Hypothalamus (tissue), 51 donors: ENCODE measurements at places on chromosomes 6 and 20.

DNA sequence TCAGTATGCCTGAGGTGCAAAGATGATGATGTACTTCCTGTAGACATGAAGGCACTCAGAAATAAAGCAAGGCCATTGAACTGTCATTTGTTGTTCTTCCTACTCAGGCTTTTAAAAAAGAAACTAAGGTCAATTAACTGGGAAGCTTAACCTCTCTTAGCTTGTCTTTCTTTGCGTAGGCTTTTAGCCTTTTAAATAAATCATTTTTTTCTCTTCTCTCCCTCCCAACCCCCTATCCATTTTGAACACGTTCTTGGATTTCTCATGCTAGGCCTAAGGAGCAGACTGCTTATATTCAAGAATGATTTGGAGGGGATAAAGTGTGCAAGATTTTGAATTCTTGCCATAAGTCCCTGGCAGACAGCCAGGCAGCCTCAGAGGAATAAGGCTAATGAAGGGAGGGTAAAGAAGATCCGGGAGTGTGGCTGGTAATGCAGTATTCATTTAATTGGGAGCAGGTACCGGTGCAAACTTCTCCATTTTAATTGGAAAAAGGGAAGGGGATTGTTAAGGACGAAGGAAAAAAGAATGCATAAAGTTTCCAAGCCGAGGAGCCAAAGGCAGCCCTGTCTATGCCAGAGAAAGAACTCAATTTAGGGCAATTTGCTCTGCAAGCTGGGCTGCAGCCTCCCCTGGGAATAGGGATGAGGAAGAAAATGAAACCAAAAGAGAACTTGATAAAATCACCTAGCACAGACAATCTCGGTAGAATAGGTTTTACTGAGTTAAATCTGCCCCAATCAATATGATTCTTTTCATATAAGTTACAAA, 343.8 kb upstream of the MMS22L start:
- DNase-seq: peak; percentile 4

DNA sequence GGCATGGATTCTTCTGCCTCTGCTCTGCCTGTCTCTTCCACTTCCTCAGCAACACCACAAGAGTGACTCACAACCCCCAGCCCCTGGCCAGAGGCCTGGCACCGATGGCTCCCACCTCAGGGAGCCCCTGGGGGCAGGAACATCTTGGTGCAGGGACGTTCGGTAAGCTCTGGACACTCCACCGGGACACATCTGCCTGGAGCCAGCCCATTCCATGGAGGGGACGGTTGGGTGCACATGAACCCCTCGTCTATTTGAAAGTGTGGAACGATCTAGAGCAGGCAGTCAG, 246.5 kb downstream of the ERMARD start:
- DNase-seq: no peak

DNA sequence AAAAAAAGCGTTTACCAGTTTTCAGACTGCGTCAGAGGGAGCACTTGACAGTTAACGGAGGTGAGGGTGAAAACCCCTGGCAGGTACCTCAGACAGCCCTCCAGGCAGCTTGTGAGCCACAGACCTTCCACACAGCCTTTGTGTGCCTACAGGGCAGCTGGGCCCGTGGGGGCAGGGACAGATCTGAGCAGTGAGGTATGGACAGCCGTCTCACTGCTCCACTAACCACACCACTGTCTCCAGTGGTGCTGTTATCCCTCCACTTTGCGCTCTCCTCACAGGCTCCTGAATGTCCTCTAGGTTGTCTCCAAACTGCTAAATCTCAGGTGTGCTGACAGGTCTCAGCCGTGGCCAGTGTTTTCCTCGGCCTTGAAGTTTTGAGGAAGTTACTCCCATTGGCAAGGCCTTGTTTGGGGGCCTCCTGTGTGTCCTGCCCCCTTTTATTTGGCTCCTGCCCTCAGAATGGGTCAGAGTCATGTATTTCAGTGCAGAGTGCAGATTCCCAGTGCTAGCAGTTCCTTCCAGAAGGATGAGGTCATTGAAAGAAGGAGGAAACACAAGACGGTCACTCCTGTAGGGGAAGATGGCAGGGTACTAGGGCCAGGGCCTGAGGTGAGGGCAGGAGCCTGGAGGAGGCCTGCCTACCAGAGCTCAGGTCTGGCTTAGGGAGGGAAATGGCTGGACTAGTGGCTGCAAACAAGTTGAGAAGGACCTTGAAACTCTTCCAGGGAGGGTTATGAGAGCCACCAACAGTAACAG, 11.8 kb downstream of the GFRA4 start:
- no peak for DNase-seq

DNA sequence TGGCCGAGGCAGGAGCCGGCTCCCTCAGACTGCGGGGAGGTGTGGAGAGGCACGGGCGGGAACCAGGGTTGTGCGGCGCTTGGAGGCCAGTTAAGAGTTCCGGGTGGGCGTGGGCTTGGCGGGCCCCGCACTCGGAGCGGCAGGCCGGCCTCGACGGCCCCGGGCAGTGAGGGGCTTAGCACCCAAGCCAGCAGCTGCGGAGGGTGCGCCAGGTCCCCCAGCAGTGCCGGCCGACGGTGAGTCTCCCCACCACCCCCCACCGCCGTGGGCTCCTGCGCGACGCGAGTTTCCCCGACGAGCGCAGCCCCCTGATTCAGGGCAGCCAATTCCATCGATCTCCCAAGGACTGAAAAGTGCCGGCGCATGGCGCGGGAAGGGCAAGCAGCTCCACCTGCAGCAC, 605.4 kb upstream of the SLC35B3 start:
- DNase-seq: no peak

GRCh38 chr20:38226553-38226952, 34.0 kb downstream of the KIAA1755 start:
- no peak for DNase-seq

GRCh38 chr6:111631018-111631417, 25.3 kb upstream of the TRAF3IP2 start:
- DNase-seq: no peak

DNA sequence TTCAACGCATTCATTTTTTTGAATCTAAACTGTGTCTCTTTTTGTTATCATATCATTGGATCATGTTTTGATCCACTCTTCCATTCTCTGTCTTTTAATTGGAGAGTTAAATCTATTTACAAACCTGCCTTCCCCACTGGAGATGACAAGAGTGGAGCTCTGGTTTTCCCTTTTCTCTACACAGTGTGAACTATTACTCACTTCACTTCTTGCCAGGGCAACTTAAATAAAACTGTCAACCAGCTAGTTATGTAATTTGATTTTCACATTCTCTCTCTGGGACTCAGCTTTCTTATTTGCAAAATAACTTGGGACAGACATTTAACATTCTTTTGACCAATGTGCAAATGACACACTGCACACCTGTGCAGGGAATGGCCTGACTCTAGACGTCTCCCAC, 230.8 kb upstream of the CST7 start:
- DNase-seq: no peak

- DNase-seq: no peak
These were observed 28.5 kb downstream of the STK35 start for GRCh38 chr20:2130062-2130591.

GRCh38 chr6:139508023-139508422, 133.6 kb upstream of the CITED2 start:
- DNase-seq: no peak

DNA sequence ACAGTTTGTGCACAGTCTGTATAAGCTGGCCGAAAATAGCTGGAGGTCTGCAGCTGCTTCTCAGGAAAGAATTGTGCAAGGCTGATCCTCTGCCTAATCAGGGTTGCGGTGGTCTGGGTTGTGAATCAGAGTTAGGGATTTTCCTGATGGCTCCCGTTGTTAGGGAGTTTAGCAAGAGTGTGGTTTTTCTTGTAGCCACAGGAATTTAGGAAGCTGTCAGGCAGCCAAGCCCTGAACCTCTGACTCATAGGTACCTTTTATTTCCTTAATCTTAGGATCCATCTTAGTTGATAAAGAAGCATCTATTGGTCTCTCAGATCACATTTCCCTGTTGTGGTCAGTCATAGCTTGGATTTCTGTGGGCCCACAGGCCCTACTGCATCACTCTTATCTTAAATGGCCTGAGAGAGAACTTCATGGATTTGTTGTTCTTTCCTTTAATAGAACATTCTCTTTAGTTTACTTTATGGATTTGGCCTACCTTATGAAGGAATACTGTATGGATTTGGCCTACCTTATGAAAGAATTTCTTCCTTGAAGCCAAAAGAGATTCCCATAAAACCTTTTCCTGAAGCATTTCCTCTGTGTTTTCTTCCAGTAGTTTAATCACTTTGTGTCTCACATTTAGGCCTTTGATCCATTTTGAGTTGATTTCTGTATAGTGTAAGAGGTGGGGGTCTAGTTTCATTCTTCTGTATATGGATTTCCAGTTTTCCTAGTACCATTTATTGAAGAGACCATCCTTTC, 10.3 kb downstream of the KIF25 start:
- no peak for DNase-seq

DNA sequence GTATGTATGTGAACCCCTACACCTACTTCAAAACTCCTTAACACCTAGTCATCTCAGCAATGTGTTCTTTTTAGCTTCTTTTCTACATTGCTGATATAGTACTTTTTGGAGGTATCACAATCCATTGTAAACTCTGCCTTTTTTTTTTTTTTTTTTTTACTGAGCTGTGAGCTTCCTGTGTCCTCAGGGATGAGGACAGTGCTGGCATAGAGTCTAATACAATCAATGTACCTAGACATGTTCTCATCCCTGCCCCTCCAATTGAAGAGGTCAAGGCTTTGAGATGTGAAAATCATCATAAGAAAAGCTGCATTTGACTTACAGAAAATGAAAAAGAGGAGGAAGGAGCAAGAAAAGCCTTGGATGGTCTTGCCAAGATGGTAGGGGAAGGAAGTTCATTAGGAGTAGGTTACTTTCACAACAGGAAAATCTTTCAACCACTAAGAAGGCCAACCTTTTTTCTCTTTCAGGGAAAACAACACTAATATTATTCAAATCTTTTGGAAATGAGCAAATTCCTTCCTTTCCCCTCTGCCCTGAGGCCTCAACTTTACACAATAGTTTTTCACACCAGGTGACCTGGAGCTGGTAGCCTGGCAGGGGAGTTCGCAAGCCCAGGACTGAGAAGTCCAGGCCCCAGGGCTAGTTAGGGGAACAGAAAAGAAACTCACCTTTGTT, 2.8 kb upstream of the JARID2 start:
- DNase-seq: no peak

- DNase-seq: no peak
These were observed 1.7 kb downstream of the ASIP start for GRCh38 chr20:34242879-34243278.

DNA sequence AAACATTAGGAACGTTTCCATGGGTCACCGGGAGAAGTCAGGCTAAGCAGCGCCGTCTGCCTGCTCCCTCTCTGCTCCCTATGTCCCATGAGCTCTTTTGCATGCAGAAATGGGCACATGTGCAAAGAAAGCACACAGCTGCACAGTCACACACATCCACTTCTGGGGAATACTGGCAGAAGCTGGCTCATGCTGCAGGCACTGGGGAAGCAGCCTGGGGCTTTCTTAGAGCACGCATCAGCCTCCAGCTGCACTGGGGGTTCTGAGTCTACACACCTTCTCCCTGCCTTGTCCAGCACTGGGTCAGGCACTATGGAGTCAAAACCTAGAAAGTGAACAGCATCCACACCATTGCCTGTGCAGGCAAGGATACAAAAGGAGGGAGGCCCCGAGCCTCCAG, 76.1 kb upstream of the FOXQ1 start:
- DNase-seq: no peak

DNA sequence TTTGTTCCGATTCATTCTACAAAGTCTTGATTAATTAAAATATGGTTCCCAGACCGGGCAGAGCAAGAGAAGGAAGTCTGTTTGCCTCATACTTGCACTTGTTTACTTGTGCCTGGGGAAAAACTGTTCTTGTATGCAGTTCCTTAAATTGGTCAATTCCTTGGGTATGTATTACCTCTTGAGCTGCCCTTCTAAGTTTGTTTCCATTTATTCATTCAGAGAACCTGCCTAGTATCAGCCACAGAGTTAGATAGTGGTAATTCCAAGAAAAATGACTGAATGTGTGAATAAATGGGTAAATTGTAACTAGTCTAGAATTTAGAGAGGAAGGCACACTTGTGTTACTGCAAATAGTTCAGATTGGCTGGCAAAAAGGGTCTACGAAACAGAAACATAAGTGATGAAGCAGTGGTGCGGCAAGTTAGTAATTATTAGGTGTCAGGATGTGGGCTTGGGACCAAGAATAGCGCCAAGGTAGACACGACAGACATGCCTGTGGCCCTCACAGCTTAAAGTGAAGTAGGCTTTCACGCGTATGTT, 525 bp upstream of the MAK start:
- no peak for DNase-seq

DNA sequence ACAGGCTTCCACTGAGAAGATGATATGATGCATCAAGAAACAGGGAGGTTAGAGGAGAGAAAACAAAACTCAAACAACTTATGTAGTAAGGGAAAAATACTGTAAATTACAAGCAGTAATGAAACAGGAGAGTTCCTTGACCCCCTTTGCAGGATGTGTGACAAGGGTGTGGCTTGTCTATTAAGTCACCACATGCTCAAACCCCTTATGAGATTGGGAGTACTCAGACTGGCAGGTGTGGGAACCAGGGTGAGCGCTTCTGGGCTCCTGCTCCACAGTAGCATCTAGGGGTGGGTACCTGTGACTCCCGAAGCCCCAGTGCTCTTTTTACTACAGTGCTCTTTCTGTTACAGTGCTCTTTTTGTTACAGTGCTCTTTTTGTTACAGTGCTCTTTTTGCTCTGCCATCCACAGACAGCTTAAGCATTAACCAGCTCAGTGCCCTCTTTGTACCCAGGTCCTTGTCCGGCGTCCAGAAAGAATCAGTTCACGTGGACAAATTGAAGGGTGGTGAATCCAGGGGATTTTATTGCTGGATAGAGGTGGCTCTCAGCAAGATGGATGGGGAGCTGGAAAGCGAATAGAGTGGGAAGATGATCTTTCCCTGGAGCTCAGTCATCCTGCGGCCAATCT, 28.7 kb downstream of the OLIG3 start:
- no peak for DNase-seq

DNA sequence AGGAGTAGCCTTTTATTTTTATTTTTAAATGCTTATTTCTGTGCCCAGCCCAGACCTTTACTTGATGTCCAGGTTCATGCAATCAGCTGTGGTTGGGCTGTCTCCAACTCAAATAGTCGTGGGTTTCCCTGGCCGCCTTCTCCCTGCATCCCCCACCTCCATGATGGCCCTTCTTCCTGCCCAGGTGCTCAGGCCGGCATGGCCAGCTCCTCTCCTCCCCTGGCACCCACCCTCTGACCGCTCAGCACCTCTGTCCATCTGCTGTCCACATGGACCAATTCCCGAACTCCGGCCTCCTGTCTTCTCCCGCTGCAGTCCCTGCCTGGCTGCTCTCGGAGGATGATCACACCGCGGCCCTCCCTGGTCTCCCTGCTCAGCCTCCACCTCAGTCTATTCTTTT, 81.2 kb upstream of the SULF2 start:
- no peak for DNase-seq

DNA sequence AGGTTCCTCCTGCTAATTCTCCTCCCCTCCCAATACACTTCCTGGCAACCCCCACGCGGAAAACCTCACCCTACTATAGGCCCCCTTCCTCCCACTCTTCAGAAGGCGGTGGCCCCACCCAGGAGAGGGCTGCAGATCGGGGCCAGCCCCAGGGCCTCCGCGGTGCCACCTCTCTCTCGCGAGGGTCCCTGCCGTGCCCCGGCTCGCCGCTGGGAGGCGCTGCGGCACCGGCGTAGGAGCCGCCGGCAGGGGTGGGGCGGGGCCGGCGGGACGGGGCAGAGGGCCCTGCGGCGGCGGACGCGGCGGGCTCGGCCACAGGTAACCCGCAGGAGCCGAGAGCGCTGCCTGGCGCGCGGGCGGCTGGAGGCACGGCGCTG, at the start of gene ANKRD6:
TSS of gene ANKRD6 (plus strand) at position 278 of the 377 bp plus-strand sequence. CDS start 133,825 bp downstream, outside the sequence.
- DNase-seq: peak; percentile 31
